ENCODE measurements at places on chromosomes 3 and 15.
A peak's percentile ranks its signal among the peaks of the same experiment; 100 is the strongest.

DNA sequence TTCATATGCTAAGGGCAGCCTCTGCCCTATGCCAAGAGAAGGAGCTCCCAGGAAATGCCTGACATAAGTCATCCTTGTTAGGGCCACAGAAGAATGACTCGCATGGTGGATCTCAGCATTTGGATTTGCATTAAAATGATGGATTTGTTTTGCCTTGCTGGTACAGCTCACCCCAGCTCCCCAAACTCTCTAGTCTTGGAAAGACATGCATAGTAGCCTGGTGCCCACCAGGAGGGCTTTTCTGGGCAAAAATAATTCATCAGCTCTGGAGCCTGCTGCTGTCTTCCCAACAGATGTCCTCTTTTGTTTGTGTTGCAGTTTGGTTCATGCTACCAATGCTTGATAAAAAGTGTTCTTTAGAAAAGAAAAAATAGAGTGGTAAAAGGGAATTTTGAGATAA, 833.0 kb downstream of the AGBL1 start:
- DNase-seq: no peak

DNA sequence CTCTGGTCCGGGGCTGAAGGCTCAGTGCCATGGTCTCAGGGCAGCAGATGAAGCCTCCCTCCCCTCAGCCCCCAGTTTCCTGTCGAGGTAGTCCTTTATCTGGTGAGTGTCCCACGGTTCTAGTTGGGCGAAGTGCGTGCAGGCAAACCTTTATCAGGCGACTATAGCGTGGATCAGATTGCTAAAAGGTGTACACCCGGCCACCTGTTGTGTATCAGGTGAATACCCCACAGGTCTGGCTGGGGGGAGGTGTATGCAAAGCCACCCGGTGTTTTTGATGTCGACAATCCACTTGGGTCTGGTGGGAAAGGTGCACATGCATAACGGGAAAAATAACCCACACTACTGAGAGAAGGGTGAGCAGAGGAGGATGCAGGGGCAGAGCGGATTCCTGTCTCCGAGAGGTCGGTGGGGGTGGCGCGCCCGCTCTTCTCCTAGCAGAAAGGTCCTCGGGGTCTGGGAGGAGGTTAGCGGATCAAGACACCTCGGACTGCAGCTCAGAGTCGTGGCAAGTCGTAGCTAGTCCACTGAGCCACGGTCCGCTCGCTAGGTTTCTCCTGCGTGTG, 507 bp downstream of the SLC12A6 start:
- no peak for DNase-seq

- DNase-seq: no peak
These were observed 150.7 kb downstream of the OPA1 start for GRCh38 chr3:193743702-193744047.

DNA sequence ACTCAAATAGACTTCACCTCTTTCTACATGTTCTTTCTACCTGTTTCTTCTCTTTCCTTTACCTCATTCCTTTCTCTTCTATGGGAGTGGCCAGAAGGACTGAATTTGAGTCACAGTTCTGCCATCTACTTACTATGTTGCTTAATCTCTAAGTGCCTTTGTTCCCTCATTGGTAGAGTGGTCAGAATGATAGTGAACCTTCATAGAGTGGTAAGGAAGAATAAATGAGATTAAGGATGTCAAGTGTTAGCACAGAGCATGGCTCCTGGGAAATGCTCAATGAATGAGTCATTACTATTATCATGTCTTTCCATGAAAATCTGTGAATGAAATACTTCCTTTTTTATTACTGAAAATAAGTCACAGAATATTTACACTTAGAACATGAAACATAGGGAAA, 17.5 kb downstream of the TMEM207 start:
- DNase-seq: no peak

- no peak for DNase-seq
These were observed 32.3 kb upstream of the FBN1 start for GRCh38 chr15:48677821-48678220.

- DNase-seq: peak; percentile 53
These were observed 111.0 kb upstream of the KLF13 start for GRCh38 chr15:31215490-31216214.

- DNase-seq: no peak
These were observed 244.9 kb downstream of the FAM43A start for GRCh38 chr3:194930377-194931204.

DNA sequence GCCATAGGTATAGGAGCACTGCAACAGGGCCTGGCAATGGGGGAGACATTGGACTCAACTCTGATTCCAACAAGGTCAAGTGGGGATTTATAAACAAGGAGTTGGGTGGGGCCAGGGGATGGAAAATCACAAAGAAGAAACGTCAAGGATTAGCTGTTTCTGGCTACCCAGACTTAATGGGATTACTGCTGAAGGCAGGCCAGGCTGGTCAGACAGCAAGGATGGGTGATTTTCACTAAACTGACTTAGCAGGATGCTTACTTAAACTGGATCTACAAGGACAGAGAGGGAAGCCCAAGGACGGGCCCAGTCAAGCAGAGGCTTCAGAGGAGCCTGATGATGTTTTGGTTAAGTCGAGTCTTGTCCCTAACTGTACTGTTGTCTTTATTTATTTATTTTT, 76.2 kb downstream of the USP13 start:
- no peak for DNase-seq

DNA sequence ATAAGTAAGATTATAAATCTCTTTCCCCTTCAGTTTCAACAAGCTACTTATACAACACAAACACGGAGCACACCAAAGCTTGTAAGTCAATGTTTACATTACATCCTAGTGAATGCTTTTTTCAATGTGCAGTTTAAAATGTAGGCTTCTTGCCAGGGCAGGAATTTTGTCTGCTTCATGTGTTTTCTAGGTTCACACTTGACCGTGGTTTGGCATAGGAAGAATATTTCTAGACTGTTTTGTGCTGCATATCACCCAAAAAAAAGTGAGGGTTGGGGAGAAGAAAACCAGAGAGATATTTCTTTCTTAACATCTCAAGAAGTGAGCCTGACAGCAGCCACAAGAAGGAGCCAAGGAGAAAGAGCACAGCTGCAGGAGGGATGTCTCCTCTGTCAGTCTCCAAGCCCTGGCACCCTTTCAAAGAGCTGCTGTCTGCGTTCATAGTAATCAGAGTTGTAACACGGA, 255.8 kb downstream of the MEIS2 start:
- no peak for DNase-seq

DNA sequence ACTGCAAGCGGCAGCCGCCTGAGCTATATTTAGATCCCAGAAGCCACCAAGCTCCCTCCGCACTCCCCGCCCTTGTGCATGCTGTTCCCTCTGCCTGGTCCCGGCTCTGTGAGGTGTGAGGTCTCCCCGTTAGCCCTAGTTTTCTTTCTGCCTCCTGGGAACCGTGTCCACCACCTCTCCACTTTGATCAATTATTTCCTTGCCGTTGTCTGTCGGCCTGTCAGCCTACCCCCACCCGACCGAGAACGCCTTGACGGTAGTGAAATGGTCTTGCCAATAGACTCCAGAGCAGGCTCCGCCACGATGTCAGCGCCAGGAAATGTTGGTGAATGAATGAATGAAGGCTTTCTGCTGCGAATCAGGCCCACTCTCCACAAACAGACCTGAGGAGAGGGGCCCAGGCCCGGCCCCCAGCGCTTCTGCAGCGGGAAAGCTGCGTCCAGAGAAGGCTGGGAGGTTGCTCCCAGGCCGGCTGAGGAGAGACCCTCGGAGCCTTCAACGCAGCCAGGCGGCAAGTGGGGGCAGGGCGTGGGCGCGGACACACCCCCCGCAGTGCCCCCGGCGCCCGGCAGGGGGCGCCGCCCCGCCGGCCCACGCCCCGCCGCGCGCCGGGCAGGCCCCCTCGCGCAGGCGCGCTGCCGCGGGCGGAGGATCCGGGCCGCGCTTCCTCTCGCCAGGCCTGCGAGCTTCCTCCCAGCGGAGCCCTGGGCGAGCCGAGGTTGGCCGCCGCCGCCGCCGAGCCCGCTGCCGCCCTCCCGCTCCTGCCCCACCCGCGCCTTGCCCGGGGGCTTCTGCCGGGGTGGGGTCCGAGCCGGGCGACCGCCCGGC, at the start of gene CSK:
Gene CSK, plus strand, starts transcription at position 650 of the 828 bp plus-strand sequence. CDS start 16,218 bp downstream, outside the sequence.
- peak; percentile 60 for DNase-seq

DNA sequence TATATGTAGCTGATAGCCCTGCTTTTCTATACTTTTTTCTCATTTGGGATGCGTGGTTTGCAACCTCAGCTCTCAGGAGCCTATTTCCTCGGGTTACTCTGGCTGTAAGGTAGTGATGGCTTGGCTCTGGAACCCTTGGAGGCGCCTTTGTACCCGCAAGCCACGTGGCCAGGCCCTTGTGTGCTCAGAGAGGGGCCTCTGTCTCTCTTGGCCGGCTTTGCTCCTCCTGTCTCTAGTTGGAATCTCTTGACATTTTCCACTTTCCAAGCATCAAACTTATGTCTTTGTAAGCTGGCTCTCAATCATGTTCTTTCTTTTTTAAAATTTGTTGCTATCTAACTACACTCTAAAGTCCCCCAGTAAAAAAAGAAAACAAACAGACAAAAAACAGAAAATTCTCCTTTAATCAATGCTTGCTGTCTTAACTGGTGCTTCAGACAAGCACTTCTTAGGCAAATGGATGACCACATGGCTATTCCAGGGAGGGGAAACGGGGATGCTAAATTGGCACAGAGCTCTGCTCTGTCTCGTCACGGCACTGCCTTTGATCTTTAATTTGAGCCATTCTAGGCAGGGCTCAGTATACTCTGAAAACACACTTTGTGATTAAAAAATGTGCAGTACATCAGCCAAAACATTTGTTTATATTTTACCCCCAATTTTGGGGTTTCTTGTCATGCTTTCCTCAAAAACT, 180.4 kb upstream of the NR2E3 start:
- DNase-seq: peak; percentile 71

- DNase-seq: no peak
These were observed 58.7 kb downstream of the MORC1 start for GRCh38 chr3:109059264-109059663.

- peak; percentile 34 for DNase-seq
These were observed 32.8 kb downstream of the ZNF589 start for GRCh38 chr3:48273594-48274211.

DNA sequence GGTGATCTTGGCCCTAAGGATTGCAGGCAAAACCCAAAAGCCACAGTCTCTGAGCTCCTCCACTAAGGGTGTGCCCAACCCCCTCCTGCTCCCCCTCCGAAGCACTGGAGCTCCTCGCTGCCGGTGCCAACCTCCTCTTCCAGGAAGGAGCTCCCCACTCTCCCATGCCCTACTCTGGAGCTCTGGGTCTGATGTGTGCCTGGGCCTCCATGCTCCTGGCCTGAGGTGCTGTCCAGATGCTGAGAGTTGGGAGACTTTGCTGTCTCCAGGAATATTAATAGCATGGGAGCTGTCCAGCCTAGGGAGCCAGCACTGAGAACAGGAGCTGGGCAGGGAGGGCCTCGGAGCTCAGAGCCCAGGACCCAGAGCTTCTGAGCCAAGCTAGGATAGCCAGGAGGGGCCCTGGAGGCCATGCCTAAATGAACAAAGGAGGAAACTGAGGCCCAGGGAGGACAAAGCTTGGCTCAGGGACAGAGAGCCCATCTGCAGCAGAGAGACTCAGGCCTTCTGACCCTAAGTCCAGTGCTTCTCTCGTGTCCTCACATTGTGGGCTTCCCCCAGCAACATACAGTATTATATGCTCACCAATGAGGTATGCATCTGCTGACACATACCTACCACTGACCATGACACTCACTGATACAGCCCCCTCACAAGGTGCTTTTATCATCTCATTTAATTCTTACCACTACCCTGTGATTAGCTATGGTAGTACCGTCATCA, 36.9 kb upstream of the HERC1 start:
- DNase-seq: peak; percentile 67

GRCh38 chr3:137925080-137925479, 84.9 kb upstream of the CLDN18 start:
- DNase-seq: no peak

DNA sequence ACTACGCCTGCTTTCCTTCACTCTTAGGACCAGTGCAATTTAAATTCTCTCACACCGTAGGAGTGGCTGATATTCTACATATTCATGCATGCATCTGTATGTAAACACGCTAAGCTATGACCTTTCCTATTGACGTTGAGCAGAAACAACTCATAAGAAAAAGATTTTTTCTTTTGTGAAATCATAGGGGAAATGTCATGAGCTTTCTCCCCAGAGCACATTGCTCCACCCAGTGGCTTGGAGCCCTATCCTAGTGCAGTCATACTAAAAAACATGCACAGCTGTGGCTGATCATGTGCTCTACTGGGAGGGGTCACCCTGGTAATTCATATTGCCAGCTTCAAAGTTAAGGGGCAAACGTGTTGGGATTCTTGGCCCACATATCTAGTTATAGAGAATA, 1.8 kb upstream of the MESD start:
- DNase-seq: peak; percentile 89

DNA sequence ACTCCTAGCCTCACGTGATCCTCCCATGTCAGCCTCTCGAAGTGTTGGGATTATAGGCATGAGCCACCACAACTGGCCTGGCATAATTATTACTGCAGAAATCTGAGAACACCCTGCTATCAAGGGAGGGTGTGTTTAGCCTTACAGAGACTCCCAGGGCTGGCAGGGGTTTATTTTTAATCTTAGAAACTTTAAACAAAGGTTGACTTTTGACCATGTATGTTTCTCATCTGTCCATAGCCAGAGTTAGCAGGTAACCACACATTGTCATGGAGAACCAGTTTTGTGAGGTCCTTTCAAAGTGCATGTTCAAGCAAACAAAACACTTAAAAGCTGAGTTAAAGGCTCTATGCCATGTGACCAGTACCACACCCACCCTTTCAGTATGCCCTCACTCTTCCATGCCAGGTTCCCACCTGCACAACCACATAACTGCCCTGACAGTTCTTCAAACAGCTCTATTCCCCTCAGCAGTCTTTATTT, 11.1 kb downstream of the SIAH2 start:
- no peak for DNase-seq

DNA sequence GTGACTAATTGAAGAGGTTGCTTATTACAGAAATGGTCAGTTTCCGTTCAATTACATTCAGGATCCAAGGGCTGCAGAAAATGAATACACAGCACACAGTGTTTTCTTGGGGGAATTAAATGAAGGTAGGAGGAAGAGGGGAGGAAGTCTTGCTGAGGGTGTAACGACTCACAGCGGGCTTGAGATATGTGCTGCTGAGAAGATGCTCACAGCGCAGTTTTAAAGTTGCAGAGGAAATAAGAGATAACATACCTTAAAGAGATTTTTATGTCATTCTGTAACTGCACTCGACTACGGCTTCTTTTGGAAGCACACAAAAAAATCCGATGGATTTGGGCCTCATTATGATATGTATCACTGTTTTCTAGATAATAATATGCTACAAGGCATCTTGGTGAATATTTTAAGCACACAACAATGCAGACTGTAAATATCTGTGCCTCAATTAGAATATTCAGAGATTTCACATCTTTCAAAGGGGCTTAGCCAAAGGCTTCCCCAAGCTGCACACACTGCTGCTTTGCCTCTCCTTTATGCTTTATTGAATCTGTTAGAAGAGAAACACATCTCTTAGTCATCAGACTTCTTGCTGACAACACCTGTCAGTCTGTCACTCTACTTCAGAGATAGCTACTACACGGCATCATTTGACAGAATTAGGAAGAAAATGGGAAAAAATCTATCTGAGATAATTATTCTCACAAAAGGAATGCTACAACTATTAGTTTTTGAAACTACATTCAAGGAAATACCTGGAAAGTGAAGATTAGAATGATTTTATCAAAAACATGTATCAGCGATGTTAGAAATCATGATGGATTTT, 773.2 kb downstream of the OTOL1 start:
- DNase-seq: no peak
